ENCODE measurements at places on chromosomes 6 and 20.

DNA sequence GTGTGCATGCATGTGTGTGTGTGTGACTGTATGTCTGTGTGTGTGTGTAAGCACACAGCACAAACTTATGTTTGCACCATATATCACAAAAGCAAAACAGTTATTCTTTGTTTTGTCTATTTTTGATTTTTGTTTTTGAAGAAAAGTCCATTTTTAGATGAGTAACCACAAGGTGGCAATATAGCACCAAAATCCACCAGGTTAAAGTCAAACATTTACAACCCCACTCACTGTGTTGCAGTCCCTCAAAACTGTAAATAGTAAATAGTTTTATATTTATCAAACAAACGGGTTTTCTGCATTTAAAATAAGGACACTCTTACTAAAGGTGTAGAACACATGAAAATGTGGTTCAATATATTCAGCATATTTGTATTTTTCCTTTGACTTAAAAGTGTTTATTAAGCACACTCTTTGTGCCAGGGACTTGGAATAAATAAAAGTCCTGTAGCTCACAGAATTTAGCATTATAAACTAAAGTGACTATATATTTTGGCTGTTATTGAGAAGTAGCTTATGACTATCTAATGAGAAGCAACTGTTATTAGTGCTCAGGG lies 118.5 kb downstream of the GFRAL start:
- no peak for DNase-seq

GRCh38 chr6:24547243-24547642 lies 52.5 kb downstream of the ALDH5A1 start:
- DNase-seq: peak; percentile 24

GRCh38 chr6:124119596-124119995 lies 315.9 kb downstream of the NKAIN2 start:
- DNase-seq: no peak

- no peak for DNase-seq
Observed at GRCh38 chr6:21039926-21040325, 505.7 kb downstream of the CDKAL1 start.

GRCh38 chr6:112931832-112932231 lies 584.7 kb downstream of the RFPL4B start:
- no peak for DNase-seq

- DNase-seq: no peak
Observed at GRCh38 chr6:138622967-138623366, 123.7 kb upstream of the NHSL1 start.

- no peak for DNase-seq
Observed at GRCh38 chr6:90537027-90537426, 49.8 kb downstream of the MAP3K7 start.

GRCh38 chr20:25220810-25221591 lies 25.5 kb downstream of the ENTPD6 start:
- no peak for DNase-seq

DNA sequence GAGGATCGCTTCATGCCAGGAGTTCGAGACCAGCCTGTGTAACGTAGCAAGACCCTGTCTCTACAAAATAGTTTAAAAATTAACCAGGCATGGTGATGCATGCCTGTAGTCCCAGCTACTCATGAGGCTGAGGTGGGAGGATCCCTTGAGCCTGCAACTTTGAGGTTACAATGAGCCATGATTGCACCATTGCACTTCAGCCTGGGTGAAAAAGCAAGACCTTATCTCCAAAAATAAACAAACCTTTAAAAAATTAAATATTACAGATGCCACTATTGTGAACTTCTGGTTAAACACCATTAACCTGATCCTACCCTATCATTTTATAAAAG lies 116.8 kb downstream of the ARHGAP18 start:
- DNase-seq: no peak

DNA sequence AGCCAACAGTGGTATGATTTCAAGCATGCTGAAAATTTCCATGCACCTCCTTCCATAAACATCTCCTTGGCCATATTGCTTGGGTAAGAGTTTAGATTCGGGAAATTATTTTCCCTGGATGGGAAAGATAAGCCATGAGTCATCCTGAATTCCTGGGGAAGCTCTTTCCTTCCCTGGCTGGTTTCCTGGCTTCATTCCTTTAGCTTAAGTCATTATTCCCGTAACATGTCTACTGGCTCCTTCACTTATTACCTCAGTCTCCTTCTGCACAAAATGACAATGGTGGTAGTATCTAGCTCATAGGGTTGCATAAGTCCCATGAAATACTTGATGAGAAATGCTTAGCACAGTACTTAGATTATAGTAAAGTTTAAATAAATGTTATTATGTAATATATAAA lies 27.6 kb downstream of the TINAG start:
- DNase-seq: no peak

GRCh38 chr20:297925-298775 lies 780 bp downstream of the ZCCHC3 start:
- peak; percentile 38 for DNase-seq

GRCh38 chr6:54048782-54049181 lies 62.5 kb upstream of the MLIP start:
- no peak for DNase-seq

DNA sequence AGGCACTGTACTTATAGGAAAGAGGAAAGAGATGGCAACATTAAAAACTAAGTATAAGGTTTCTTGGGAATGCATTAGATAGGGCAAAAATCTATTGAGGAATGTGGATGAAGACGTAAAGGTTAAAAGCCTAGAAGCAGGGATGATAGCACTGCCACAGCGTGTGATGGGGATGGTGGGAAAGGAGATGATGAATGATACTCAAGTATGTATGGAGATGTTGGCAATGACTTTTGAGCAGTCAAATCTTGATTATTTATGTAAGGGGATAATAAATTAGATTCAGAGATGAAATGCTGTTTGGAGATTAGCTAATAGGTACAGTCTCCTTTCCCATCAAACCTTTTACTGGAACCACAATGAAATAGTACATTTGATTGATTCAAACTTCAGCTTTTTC lies 432.8 kb downstream of the GRIK2 start:
- DNase-seq: no peak

GRCh38 chr20:48657426-48658197 lies 170.2 kb downstream of the PREX1 start:
- peak; percentile 69 for DNase-seq

DNA sequence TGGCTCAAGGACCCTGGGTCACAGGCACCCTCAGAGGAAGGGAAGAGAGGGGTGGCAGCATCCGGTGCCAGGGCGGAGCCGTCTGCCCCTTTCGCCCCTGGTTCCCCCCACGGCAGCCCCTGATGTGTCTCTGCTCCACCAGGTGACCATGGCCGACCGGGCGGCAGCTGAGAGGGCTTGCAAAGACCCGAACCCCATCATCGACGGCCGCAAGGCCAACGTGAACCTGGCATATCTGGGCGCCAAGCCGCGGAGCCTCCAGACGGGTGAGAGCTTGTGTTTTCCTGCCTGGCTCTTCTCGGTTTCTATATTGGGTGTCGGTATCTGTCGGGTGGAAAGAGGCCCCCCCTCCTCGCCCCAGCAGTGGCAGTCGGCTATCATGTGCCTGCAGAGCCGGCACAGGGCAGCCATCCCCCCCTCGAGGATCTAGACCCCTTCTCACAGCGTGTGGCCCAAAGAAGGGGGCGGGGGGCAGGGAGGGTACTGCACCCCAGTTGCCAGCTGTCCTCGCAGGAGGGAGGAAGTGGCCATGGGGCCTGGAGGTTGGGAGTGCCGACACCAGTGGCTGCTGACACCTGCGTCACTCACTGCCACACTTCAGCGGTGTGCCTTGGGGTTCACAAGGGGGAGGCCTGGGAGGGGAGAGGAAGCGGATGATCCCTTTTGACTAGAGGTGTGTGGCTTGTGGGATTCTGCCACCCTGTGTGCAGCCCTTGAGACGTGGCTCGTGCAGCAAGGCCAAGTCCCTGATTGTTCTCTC lies 1.5 kb downstream of the RBM38 start:
- peak; percentile 87 for DNase-seq

- no peak for DNase-seq
Observed at GRCh38 chr6:5632348-5632935, 371.1 kb downstream of the FARS2 start.

DNA sequence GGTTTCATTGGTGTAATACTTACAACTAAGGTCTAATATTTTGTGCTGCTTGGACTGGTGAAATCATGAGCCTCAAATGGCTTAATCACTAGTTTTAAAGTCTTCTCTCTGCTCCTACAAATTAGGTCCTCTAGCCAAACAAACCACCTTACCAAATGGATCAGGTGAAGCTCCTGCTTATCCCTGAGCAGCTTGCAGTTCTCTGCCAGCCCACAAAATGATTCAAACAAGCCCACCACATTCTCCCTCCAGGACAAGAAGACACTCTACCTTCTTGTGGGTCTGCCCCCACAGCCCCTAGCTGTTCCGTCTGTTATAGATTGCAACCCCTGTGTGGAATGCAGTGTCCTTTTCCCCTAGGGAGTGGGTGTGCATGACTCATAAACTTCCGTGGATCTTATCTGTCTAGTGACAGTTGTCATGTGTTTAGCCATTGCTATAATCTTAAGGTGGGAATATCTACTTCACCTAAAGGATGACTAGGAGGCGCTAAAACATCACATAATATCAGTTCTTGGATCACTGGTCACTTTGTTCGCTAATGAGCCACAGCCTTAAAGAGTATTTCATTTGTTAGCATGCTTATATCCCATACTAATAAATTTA lies 940.5 kb upstream of the MANEA start:
- no peak for DNase-seq

DNA sequence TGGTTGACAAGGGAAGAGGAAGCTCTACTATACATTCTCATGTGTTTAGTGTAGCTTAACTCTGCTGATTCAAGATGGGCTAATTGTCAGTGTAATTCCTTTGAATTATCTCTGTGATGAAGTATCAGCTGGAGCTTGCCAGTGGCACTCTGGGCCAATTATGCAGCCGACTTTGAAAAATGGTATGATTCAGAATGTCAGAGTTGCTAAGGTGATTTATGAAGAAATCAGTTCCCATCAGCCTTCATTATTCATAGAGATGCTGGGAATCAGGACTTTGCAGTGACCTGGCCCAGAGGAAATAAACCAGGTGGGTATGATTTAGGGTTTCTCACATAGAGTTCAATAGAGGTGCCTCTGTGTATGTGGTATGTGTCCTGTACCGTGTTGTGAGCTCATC lies 33.4 kb downstream of the KCNS1 start:
- DNase-seq: no peak

GRCh38 chr6:36387440-36388303 lies at the start of gene ETV7:
Gene ETV7 (minus strand): TSS chr6:36387669. CDS start chr6:36387541, 128 bp downstream.
- DNase-seq: peak; percentile 3

DNA sequence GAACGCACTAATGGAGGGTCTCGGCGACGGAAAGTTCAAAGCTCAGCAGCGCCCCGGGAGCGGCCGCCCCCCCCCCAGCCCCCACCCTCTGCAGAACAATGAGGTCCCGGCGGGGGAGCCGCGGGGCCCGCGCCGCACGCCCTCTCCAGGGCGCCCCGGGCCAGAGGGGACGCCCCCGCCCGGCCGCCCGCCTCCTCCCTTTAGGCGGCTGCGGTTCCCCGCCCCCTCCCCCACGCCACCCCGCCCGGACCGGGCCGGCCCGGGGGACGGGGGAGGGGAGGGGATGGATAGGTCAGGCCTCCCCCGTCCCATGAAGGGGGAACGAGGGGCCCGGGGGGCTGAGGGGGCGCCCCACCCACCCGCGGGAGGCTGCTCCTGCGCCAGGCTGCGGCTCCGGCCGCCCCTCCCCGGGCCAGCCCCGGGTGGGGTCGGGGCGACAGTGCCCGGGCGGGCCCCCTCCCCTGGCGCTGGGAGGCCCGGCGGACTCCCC lies 1.5 kb downstream of the NOL4L start:
- no peak for DNase-seq

GRCh38 chr6:11423072-11423471 lies 114.5 kb upstream of the TMEM170B start:
- DNase-seq: no peak

- no peak for DNase-seq
Observed at GRCh38 chr6:150343434-150343833, 25.4 kb upstream of the IYD start.

DNA sequence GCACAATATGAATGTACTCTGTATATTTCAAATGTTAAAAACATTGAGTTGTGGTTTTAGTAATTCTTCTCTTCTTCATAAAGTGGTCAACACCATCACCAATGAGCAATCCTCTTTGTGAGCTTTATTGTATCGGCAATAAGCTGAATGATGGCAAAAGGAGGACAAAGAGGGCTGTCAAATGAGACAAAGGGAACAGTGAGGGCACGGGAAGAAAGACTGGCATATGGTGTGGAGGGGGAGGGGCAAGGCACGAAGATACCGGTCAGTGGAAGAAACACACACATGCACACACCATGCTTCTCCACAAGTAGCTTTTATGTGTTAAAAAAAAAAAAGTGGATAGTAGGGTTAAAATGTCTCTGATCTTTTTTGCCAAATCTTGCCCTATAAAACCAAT lies 506.8 kb upstream of the CITED2 start:
- DNase-seq: no peak

DNA sequence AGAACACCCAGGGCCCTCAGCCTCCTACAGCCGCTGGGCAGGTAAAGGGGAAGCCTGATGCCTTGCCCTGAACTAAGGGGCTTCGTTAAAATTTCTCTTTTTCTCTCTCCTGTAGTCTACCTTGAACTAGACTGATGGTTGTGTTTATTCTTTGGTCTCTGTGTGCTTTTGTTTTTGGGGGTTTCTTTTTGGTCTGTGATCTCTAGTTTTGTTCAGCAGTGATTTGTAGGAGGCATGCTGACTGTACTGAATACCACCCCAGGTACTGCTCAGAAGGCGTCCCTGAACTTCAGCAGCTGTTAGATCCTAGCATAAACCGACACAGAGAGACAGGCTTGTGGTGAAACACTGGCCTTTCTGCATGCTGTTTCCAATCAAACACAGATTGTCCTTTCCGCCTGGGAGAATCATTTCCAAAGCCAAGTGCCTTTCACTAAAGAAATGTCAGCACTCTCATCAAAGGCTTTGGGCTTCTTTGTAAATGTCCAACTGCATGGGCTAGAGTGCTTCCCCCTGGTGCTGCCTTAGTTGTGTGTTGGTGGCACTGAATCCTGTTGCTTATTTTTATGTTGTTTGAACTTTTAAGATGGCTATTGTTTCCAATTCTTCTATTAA lies 364.7 kb upstream of the SASH1 start:
- no peak for DNase-seq

DNA sequence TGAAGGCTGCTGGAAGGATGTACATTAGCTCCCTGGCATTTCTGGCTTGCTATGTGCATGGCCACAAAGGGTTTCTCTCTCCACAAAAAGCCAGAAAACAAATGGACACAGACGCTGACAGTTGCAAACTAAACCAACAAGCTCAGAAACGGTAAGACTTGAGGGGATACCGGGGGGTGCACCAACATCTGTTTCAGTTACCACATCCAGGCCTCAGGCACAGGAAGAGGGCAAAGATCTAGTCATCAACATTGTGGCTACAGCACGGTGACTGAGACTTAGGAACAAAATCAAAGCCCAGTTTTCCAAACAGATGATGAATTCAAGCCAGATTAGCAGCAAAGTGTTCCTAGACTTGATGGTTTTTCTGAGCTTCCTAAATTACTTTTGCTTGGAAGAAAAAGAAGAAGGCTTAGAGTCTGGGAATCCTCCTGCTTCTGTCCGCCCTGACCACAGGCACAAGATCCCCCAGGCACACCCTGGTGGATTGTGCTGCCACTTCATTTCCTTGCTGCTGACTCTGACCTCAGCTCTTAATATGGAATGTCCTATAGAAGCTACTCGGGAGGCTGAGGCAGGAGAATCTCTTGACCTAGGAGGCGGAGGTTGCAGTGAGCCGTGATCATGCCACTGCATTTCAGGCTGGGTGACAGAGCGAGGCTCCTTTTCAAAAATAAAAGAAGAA lies 54.2 kb upstream of the ADGRF1 start:
- DNase-seq: no peak
